ENCODE measurements at places on chromosomes 5 and 9.

DNA sequence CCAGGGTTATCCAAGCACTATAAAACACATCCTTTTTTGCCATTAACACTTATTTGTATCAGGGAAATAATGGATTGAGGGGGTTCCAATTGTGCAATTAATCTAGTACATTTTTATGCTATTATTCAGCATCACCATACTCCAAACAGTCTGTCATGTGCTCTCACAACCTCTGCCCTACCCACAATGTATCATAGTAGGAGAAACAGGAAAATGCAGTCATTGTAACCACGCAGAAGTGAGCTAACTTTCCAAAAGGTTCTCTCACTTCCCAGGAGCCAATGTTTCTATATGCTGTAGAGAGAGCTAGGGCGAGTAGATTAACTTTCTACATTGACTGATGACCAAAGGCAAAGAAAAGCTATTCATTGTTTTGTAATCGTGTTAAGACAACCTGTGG lies 29.8 kb downstream of the DAB2 start:
- peak; percentile 78 for DNase-seq

DNA sequence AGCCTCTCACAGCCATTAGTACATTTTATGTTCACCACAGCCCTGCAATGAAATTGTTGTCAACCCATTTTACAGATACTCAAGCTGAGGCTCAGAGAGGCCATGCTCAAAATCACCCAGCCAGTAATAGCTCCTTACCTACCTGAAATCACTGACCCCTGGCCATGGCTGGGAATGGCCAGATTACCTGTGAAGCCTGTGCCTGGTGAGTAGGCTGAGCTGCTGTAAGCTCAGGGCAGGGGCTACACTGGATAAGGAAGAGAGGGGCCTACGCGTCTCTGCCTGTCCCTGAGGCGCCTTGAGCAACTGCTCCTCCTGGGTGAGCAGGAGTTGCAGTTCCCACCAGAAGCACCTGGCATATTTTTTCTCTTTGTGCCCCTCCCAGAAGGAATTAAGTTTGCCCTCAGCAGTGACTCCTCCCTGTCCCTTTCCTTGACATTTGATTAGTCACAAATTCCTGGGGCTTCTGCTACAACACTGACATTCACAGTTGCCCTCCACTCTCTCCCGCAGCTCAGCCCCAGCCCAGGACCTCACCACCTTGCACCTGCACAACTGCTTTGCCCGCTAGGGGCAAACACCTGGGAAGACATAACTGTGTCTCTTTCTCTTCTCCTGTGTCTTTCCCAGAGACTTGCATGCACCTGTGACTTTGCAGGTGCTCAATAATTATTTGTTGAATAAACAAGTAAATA lies 5.7 kb downstream of the CLTB start:
- DNase-seq, result no peak

GRCh38 chr5:83285661-83286398 lies 185.7 kb upstream of the VCAN start:
- no peak for DNase-seq

GRCh38 chr5:156543348-156544145 lies 216.6 kb downstream of the SGCD start:
- DNase-seq, result no peak

- no peak for DNase-seq
Measured at GRCh38 chr5:168443533-168443932, 42.7 kb upstream of the RARS1 start.

- no peak for DNase-seq
Measured at GRCh38 chr9:84751921-84752320, 82.4 kb downstream of the NTRK2 start.

DNA sequence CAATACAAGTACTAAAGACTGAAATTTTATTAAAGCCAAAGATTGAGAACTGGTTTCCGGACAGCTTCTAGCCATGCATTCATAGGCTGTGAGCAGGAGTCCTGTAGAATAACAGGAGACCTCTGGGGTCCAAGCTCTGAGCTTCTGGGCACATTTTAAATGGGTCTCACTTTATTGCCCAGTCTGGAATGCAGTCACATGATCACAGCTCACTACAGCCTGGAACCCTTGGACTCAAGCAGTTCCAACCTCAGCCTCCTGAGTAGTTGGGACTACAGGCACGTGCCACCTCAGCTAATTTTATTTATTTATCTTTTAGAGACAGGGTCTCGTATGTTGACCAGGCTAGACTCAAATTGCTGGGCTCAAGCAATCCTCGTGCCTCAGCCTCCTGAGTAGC lies 15.4 kb downstream of the CDKN2AIPNL start:
- no peak for DNase-seq

GRCh38 chr5:127001621-127002296 lies 28.6 kb downstream of the MARCHF3 start:
- DNase-seq, result peak; percentile 98

GRCh38 chr9:33225319-33226147 lies 14.4 kb upstream of the SPINK4 start:
- DNase-seq, result no peak

Data from NCI-H226 (cell line).